ENCODE measurements at places on chromosomes 5 and 9. TPM values are rescaled to one million over a fixed set of nuclear protein-coding genes. Genes with fewer than 3 reads are reported as not detected.

NR5A1 gene
- total RNA-seq: not detected

BSPRY gene
- total RNA-seq: 0.26 TPM

PKD2L2 gene
- total RNA-seq: not detected

PCDHGC3 gene
- total RNA-seq: 51.5 TPM

MPDZ gene
- 19.1 TPM for total RNA-seq

ZDHHC11B gene
- total RNA-seq: not detected

FCN1 gene
- total RNA-seq: not detected

CTXN3 gene
- total RNA-seq: not detected

OBP2B gene
- not detected for total RNA-seq

TRPM3 gene
- 0.13 TPM for total RNA-seq

MZB1 gene
- not detected for total RNA-seq

CCNG1 gene
- total RNA-seq: 321 TPM

LCN1 gene
- total RNA-seq: not detected

PCDHGB7 gene
- 23.6 TPM for total RNA-seq

LCN12 gene
- not detected for total RNA-seq

ZBED3 gene
- 1.7 TPM for total RNA-seq

GDA gene
- total RNA-seq: 2.2 TPM

C9orf153 gene
- total RNA-seq: not detected

BRINP1 gene
- total RNA-seq: 0.48 TPM

GLDC gene
- total RNA-seq: 2.2 TPM

DMRT3 gene
- total RNA-seq: not detected

SPAAR gene
- 0.39 TPM for total RNA-seq

ENHO gene
- not detected for total RNA-seq

ST8SIA4 gene
- 3.1 TPM for total RNA-seq

PCDHGA2 gene
- 0.39 TPM for total RNA-seq

TLE1 gene
- 28.3 TPM for total RNA-seq

GALNT12 gene
- total RNA-seq: 3.8 TPM

TYRP1 gene
- 14.4 TPM for total RNA-seq

HMGCR gene
- 18.4 TPM for total RNA-seq

PTPN3 gene
- 1.2 TPM for total RNA-seq

GABRP gene
- total RNA-seq: not detected

C9orf50 gene
- 0.13 TPM for total RNA-seq

GARIN3 gene
- not detected for total RNA-seq

PCDH12 gene
- total RNA-seq: 0.64 TPM

GRM6 gene
- total RNA-seq: not detected

CFAP90 gene
- total RNA-seq: 0.13 TPM

PCDHGB2 gene
- total RNA-seq: 3.0 TPM

LHX3 gene
- not detected for total RNA-seq

TMEM215 gene
- not detected for total RNA-seq

FOXI1 gene
- total RNA-seq: not detected

MCIDAS gene
- total RNA-seq: not detected

DOLPP1 gene
- 15.9 TPM for total RNA-seq

DNM1 gene
- total RNA-seq: 23.2 TPM

GPR151 gene
- not detected for total RNA-seq

AMBP gene
- not detected for total RNA-seq

HSD17B3 gene
- total RNA-seq: not detected

ABCA1 gene
- total RNA-seq: 36.3 TPM

KIF20A gene
- 44.1 TPM for total RNA-seq

CCL21 gene
- not detected for total RNA-seq

COL15A1 gene
- total RNA-seq: 11.3 TPM

IL3 gene
- not detected for total RNA-seq

TRAF2 gene
- 11.9 TPM for total RNA-seq

C9 gene
- total RNA-seq: not detected

PPP3R2 gene
- total RNA-seq: not detected

LCN9 gene
- not detected for total RNA-seq
